ENCODE measurements at places on chromosomes 7 and 10. TPM values are rescaled to one million over a fixed set of nuclear protein-coding genes. Genes with fewer than 3 reads are reported as not detected.
A peak's percentile ranks its signal among the peaks of the same experiment; 100 is the strongest.

DNA sequence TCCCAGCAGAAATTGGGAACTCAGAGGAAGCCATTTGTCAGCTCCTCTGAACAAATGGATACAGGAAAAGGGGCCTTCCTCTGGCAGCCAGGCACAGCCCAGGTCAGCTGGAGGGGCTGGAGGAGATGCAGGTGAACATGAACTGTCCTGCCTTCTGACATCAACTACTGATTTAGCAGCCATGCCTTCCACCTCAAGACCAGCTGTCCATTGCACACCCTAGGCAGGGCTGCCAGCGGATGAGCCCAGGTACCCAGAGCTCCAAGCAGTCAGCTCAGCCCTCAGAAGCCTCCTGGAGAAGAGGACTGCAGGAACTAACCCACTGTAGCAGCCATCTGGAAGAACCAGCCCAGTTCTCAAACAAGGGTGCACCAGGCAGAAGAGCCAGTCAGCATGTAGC is 44.1 kb upstream of the GDF10 start:
- no peaks in the 10 kb centered on the region for H3K27me3 ChIP-seq
- H3K4me3 ChIP-seq: no peak overlapping the region
- H3K4me1 ChIP-seq: no peaks in the 10 kb centered on the region
- H3K36me3 ChIP-seq: no peaks in the 10 kb centered on the region

GRCh38 chr10:30378201-30378995 is 29.3 kb upstream of the MTPAP start:
- no peaks in the 10 kb centered on the region for H3K27me3 ChIP-seq
- no peak overlapping the region for H3K4me3 ChIP-seq
- no peak overlapping the region for H3K27ac ChIP-seq
- H3K4me1 ChIP-seq: 0 out of 2 replicates have a peak, but pooled peaks cover 5% of the 10 kb centered on the region
- H3K36me3 ChIP-seq: no peaks in the 10 kb centered on the region
- no peak for DNase-seq

DNA sequence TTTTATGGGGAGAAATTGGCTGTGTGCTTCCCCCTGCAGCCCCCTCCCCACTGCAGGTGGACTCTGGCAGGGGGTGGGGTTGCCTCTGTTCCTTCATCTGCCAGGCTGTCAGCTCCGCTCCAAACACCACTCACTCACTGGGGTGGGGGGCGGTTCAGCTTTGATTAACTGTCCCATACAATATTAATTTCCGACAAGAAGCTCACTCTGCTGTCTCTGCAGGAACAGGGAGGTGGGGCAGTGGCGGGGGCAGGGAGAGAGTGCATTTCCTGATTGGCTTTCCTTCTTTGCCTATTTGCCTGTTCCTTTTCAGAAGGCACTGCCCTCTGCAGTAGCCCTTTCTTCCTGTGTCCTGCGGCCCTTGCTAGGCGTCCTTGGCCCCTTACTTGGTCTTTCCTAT is 500.8 kb downstream of the PLXNA4 start:
- no peak overlapping the region for H3K4me3 ChIP-seq
- H3K27me3 ChIP-seq: peaks cover 1% of the 10 kb centered on the region
- DNase-seq: no peak
- no peak overlapping the region for H3K27ac ChIP-seq

DNA sequence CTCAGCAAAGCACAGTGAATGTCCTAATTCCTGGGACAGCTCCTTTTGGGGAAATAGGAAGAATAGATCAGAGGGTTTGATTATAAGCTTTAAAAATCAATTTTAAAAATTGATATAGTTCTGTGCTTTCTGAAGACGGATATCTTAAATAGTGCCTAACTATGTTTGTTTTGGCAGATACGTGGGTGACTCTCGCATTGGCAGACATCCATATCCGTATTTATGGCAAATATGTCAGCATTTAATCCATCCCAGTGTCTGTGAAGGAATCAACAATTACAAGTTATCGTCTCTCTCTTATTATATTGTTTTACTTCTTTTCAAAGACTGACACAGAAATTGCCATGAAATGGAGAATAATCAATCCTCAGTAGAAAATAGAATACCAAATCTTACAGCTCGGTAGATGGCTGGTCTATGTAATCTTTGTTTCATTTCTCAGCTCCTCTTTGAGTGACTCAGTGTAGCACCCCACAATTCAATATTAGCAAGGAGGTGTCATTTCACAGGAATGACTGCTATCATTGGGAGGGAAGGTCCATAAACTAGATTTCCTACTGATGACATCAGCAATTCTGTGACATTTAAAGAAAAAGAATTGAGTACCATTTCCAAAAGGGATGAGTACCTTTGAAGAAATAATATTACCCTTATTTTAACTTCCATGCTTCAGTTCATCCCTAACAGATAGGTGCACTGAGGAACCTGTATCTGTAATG is 186.4 kb upstream of the NFE2L3 start:
- H3K27me3 ChIP-seq: no peaks in the 10 kb centered on the region
- no peak overlapping the region for H3K27ac ChIP-seq
- no peak for DNase-seq

DNA sequence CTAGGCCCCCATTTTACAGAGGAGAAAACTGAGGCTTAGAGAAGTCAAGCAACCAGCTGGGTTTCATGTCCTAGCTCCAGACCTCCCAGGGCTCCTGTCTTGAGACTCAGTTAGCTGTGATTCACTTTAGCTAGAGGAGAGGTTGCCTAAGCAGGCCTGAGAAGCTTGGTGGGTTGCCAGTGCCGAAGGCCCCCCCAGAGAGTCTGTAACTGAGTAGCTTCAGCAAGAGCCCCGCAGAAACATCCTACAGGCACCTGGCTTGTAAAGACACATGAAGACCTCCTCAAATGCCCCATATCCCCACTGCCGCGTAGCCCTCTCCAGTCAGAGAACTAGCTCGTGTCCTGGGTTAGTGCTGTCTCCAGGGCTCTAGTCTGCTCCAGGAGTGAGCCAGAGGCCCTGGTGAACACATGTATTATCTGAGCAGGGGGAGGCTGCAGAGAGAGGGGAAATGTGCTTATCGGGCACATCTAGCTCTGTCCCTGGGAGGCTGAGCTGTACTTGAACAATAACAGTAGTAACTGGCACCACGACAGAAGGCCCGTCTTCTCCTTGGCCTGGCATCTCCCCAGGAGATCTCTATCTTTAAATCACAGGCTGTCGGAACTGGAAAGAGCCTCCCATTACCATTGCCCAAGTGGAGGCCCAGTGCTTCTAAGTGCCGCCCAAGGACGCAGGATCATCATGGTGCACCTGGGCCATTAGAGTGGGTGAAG is 28.9 kb downstream of the UNC5B start:
- H3K4me1 ChIP-seq: peaks cover 40% of the 10 kb centered on the region
- DNase-seq: no peak
- no peak overlapping the region for H3K27ac ChIP-seq
- H3K36me3 ChIP-seq: no peaks in the 10 kb centered on the region
- H3K4me3 ChIP-seq: no peak overlapping the region

DNA sequence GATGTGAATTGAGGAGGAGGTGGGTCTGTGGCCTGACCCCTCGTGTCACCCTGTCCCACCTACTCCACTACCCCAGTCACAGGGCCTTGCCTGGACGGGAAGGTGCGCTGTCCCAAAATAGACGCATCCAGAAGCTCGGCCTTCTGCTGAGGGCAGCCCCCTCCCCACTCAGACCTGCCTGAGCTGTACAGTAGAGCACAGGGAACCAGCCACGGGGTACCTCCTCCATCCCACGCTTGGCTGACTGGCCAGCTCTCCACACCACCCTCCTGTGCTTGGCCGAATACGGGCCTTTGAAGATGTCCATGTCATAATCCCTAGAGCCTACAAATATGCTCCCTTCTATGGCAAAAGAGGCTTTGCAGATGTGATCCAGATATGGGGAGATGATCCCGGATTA is 88.3 kb downstream of the CHST15 start:
- H3K36me3 ChIP-seq: no peaks in the 10 kb centered on the region
- no peak overlapping the region for H3K27ac ChIP-seq
- no peaks in the 10 kb centered on the region for H3K4me1 ChIP-seq
- no peaks in the 10 kb centered on the region for H3K27me3 ChIP-seq
- H3K4me3 ChIP-seq: no peak overlapping the region

DNA sequence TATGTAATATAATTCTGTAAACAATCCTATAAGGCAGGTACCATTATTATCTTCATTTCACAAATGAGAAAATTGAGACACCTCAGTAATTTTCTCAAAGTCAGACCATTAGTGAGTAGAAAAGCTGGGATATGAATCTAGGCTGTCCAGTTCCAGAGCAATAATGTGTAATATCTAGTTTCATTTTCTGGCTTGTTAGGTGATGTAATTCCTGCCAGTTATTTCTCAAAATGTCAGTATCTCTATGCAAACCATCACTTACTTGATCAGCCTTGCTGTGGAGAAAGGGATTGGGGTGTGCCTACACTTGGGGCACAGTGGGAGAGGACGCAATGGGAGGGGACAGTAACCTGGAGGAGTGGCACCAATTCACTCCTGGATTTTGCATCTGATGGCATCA is 157.5 kb downstream of the LYZL1 start:
- no peak overlapping the region for H3K27ac ChIP-seq
- no peak for DNase-seq
- H3K4me1 ChIP-seq: no peaks in the 10 kb centered on the region
- H3K27me3 ChIP-seq: no peaks in the 10 kb centered on the region

GRCh38 chr7:56009695-56010094 is 41.5 kb downstream of the PSPH start:
- H3K4me3 ChIP-seq: no peak overlapping the region
- H3K27me3 ChIP-seq: no peaks in the 10 kb centered on the region
- DNase-seq: no peak
- H3K4me1 ChIP-seq: peaks cover 23% of the 10 kb centered on the region

- no peaks in the 10 kb centered on the region for H3K27me3 ChIP-seq
- H3K36me3 ChIP-seq: no peaks in the 10 kb centered on the region
- peaks cover 9% of the 10 kb centered on the region for H3K4me1 ChIP-seq
- no peak for DNase-seq
- H3K4me3 ChIP-seq: no peak overlapping the region
- no peak overlapping the region for H3K27ac ChIP-seq
These were observed 4.0 kb downstream of the CREM start for GRCh38 chr10:35130663-35131062.

- no peaks in the 10 kb centered on the region for H3K4me1 ChIP-seq
- H3K36me3 ChIP-seq: no peaks in the 10 kb centered on the region
- no peaks in the 10 kb centered on the region for H3K27me3 ChIP-seq
- H3K4me3 ChIP-seq: no peak overlapping the region
These were observed 205.7 kb downstream of the PARD3 start for GRCh38 chr10:34609287-34609940.

GRCh38 chr7:28804990-28805389 is 153.1 kb downstream of the TRIL start:
- H3K4me3 ChIP-seq: no peak overlapping the region
- H3K4me1 ChIP-seq: no peaks in the 10 kb centered on the region
- H3K36me3 ChIP-seq: no peaks in the 10 kb centered on the region
- H3K27ac ChIP-seq: no peak overlapping the region

- H3K4me1 ChIP-seq: no peaks in the 10 kb centered on the region
- no peak overlapping the region for H3K27ac ChIP-seq
- no peaks in the 10 kb centered on the region for H3K36me3 ChIP-seq
These were observed 109.6 kb downstream of the BICC1 start for GRCh38 chr10:58622246-58622645.

GRCh38 chr10:104548090-104548489 is 93.0 kb upstream of the SORCS3 start:
- H3K27ac ChIP-seq: no peak overlapping the region
- H3K36me3 ChIP-seq: no peaks in the 10 kb centered on the region

- no peaks in the 10 kb centered on the region for H3K27me3 ChIP-seq
- no peak overlapping the region for H3K27ac ChIP-seq
- no peak overlapping the region for H3K4me3 ChIP-seq
- H3K4me1 ChIP-seq: no peaks in the 10 kb centered on the region
- no peaks in the 10 kb centered on the region for H3K36me3 ChIP-seq
These were observed 170.7 kb upstream of the CTBP2 start for GRCh38 chr10:125331056-125331455.

- no peaks in the 10 kb centered on the region for H3K27me3 ChIP-seq
- no peak overlapping the region for H3K4me3 ChIP-seq
- 0 out of 2 replicates have a peak, but pooled peaks cover 1% of the 10 kb centered on the region for H3K36me3 ChIP-seq
- no peak for DNase-seq
- no peak overlapping the region for H3K27ac ChIP-seq
- H3K4me1 ChIP-seq: peaks cover 7% of the 10 kb centered on the region
These were observed 151.9 kb downstream of the ZMYND11 start for GRCh38 chr10:287026-287709.

DNA sequence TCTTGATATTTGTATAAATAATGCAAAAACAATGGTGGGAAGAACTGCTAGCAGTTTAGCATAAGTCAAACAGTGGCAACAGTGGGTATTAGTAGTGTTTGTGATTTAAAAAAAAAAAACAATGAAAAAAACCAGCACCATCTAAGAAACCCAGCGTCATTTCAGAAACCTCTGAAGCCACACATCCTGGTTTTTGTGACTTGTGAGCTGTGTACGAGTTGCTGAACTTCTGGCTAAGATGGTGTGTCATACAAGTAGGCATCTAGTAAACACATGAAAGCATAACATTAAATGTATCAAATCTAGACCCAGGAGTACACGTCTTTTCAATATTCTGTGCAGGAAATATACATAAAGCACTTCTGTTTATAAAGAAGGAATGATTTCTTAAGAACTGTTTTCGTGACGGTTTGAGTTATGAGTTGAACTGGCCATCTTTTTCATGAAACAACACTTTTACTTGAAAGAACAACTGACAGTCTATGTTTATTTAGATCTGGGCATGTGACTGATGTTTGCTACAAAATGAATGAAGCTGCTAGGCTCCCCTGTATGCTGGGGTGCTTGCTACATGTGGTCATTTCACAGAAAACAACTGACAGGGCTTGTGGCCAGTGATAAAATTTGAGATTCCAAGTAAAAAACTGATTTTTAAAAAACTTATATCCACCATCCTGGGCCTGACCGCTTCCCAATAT is 143.5 kb downstream of the PIP4K2A start:
- no peak for DNase-seq
- peak overlapping the region; percentile 32 for H3K27ac ChIP-seq
- no peaks in the 10 kb centered on the region for H3K36me3 ChIP-seq
- no peaks in the 10 kb centered on the region for H3K27me3 ChIP-seq
- H3K4me3 ChIP-seq: no peak overlapping the region

MTPN gene
- 138 TPM for total RNA-seq

CPA2 gene
- 27.6 TPM for total RNA-seq

COX15 gene
- 47.6 TPM for total RNA-seq

CPXM2 gene
- not detected for total RNA-seq

MYPN gene
- total RNA-seq: not detected

Measured in Caco-2 (cell line).